ENCODE measurements at places on chromosomes 2 and 18.

DNA sequence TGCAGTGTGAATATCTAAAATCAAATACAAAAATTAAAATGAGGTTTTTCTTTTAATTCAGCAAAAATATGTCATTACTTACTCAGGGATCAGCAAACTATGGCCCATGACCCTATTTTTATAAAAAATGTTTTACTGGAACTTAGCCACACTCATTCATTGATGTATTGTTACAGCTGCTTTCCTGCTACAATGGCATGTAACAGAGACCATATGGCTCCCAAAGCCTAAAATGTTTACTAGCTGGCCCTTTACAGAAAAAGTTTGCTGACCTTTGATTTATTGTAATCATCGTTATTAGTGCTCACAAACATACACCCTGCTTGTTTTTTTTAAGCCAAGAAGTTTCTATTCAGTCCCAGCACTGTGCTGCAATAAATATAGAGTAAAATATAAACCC lies 120.3 kb downstream of the PLA2R1 start:
- H3K36me3 ChIP-seq: no peaks in the 10 kb centered on the region
- H3K4me3 ChIP-seq: no peak overlapping the region
- DNase-seq: no peak
- H3K27ac ChIP-seq: no peak overlapping the region
- no peaks in the 10 kb centered on the region for H3K4me1 ChIP-seq

- H3K36me3 ChIP-seq: no peaks in the 10 kb centered on the region
- H3K4me3 ChIP-seq: no peak overlapping the region
- DNase-seq: no peak
- H3K27ac ChIP-seq: no peak overlapping the region
- H3K4me1 ChIP-seq: no peaks in the 10 kb centered on the region
Measured at GRCh38 chr2:41821167-41821566, 226.7 kb upstream of the PKDCC start.

DNA sequence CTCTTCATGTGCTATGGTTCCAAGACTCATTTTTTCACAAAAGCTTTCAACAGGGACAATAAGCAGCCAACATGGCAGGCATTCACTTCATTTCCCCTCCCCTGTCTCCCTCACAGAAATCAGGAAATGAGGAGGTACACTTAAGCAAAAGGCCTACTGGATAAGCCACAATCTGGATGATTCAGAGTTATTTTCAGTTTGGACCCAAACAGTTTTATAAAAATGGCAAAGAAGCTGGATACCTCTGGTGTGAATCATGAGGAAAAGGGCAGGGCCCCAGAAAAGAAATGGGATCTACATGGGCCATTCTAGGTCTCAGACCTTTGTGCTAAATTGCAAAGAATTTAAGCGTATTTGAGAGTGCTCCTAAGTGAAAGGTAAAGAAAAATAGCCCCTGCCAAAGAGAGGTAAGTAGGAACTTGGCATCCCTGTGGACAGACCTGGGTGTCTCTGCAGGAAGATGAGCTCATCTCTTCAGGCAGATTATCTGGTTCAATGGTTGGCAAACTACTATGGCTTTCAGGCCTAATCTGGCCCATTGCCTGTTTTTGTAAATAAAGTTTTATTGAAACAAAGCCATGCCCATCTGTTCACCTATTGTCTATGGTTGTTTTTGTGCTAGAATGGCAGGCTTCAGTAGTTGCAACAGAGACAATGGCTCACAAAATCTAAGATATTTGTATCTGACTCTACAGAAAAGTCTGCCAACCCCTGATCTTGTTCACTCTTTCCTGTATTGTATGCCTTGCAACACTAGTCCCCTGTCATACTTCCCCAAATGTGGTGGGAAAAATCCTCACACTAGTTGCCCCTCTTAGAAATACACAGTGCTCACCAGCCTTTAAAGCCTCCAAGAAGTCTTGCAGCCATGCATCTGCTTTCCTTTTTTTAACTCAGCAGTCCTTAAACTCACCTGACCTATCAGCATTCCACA lies 315.0 kb downstream of the ALK start:
- peaks cover 2% of the 10 kb centered on the region for H3K27me3 ChIP-seq
- H3K4me3 ChIP-seq: no peak overlapping the region
- DNase-seq: no peak
- no peak overlapping the region for H3K27ac ChIP-seq
- H3K4me1 ChIP-seq: no peaks in the 10 kb centered on the region
- no peaks in the 10 kb centered on the region for H3K36me3 ChIP-seq

DNA sequence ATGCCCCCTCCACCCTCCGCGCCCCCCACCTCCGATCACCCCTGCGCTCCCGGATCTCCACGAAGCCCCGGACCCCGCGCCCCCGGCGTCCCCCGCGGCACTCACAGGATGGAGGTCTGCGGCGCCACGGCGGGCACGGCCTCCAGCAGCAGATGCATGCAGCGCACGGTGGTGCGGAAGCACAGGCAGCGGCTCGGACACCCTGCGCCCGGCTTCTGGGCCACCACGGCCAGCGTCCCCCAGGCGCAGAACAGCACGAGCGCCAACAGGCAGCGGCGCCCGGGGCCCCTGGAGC lies 217 bp downstream of the PXDN start:
- H3K27ac ChIP-seq: no peak overlapping the region
- peaks cover 5% of the 10 kb centered on the region for H3K4me1 ChIP-seq
- DNase-seq: no peak
- no peak overlapping the region for H3K4me3 ChIP-seq
- H3K27me3 ChIP-seq: peaks cover 51% of the 10 kb centered on the region
